ENCODE measurements at places on chromosomes 16 and 17.

DNA sequence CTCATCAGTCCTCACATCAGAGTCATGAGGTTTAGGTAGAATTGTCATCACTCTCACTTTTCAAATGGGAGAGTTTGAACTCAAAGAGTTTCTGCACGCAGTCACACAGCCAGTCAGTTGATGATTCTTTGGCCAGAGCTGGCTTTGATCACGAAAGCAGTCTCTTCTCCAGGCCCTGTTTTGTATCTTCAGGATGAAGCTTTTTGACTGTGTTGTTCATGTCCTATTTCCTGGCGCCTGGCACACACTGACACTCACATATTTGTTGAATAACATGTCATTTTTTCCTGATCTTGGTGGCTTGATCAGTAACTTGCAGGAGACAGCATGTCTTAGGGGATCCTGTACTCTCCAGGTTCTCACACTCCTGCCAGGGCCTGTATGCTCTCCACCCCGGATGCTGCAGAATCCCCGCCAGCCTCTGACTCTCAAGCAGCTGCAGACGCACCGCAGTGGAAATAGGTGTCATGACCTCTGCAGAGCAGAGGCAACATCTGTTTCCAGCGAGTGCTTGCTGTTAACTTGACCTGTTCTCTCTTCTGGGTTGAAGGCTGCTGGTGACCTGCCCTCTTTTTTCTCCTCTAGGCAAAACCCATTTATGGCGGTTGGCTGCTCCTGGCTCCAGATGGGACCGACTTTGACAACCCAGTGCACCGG lies 33.0 kb downstream of the MPRIP start:
- peak; percentile 26 for DNase-seq
- H3K36me3 ChIP-seq, result peaks cover 42% of the 10 kb centered on the region
- H3K4me1 ChIP-seq, result peaks cover 5% of the 10 kb centered on the region
- H3K27me3 ChIP-seq, result no peaks in the 10 kb centered on the region

DNA sequence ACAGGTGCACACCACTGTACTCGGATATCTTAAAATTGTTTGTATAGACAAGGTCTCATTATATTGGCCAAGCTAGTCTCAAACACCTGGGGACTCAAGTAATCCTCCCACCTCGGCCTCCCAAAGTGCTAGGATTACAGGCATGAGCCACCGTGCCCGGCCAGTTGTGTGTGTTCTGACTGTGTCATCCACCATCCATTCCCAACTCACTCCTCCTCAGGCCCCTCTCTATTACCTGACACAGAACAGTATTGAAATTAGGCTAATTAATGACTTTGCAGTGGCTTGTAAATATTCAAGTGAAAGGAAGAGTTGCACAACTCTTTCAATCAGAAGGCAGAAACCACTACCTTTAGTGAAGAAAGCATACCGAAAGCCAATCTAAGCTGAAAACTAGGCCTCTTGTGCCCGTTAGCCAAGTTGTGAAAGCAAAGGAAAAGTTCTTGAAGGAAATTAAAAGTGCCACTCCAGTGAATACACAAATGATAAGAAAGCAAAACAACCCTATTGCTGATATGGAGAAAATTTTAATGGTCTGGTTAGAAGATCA lies 28.7 kb downstream of the GOSR1 start:
- DNase-seq, result no peak
- H3K36me3 ChIP-seq, result peaks cover 27% of the 10 kb centered on the region
- H3K27me3 ChIP-seq, result no peaks in the 10 kb centered on the region
- peaks cover 9% of the 10 kb centered on the region for H3K4me1 ChIP-seq
- peak overlapping the region; percentile 28 for H3K4me3 ChIP-seq

- H3K27me3 ChIP-seq, result no peaks in the 10 kb centered on the region
- peaks cover 3% of the 10 kb centered on the region for H3K4me1 ChIP-seq
- no peak for DNase-seq
- H3K36me3 ChIP-seq, result no peaks in the 10 kb centered on the region
Measured at GRCh38 chr16:87298857-87299465, 18.2 kb downstream of the C16orf95 start.

GRCh38 chr16:56669005-56669839 lies at the start of gene MT1H:
Gene MT1H (plus strand): TSS chr16:56669814. CDS start chr16:56669885, 71 bp downstream.
- peaks cover 15% of the 10 kb centered on the region for H3K4me1 ChIP-seq
- H3K27ac ChIP-seq, result no peak within 1 kb of the TSS
- DNase-seq, result peak; percentile 30
- no peaks in the 10 kb centered on the region for H3K36me3 ChIP-seq
- H3K4me3 ChIP-seq, result no peak within 1 kb of the TSS
- peaks cover 37% of the 10 kb centered on the region for H3K27me3 ChIP-seq

- peaks cover 24% of the 10 kb centered on the region for H3K36me3 ChIP-seq
- peak; percentile 91 for DNase-seq
- H3K4me1 ChIP-seq, result peaks cover 39% of the 10 kb centered on the region
- peak within 1 kb of the TSS; percentile 99 for H3K27ac ChIP-seq
- H3K4me3 ChIP-seq, result peak within 1 kb of the TSS; percentile 95
- H3K27me3 ChIP-seq, result no peaks in the 10 kb centered on the region
Measured at GRCh38 chr17:6651354-6651918, at the start of the genes C17orf100 and MED31. Gene C17orf100 (plus strand): TSS chr17:6651762. CDS start chr17:6651914, 152 bp downstream. Gene MED31 (minus strand): TSS chr17:6651605. CDS start chr17:6651528, 77 bp downstream.

Measured in CD4-positive, CD25-positive, alpha-beta regulatory T cell (primary cell).